Mammary microvascular endothelial cell (primary cell): ENCODE measurements at places on chromosomes 6 and 20. TPM values are rescaled to one million over a fixed set of nuclear protein-coding genes. Genes with fewer than 3 reads are reported as not detected.

The IRF4 gene
- not detected in 2 replicates for total RNA-seq

The ARHGAP18 gene
- 70.1 and 77.1 TPM in 2 replicates for total RNA-seq

The MYLK4 gene
- total RNA-seq, result 0.05 and 0.20 TPM in 2 replicates

The PTCHD4 gene
- 2.9 and 3.1 TPM in 2 replicates for total RNA-seq

The CYP24A1 gene
- total RNA-seq, result not detected in 2 replicates

The PAX1 gene
- total RNA-seq, result not detected in 2 replicates

The HMGCLL1 gene
- not detected in 2 replicates for total RNA-seq

The TTI1 gene
- 16.5 and 18.4 TPM in 2 replicates for total RNA-seq

The PHACTR1 gene
- 10.5 and 12.5 TPM in 2 replicates for total RNA-seq

The PROKR2 gene
- not detected in 2 replicates for total RNA-seq

The CRISP3 gene
- not detected in 2 replicates for total RNA-seq

The BTN1A1 gene
- not detected in 2 replicates for total RNA-seq

The OPRM1 gene
- total RNA-seq, result not detected in 2 replicates

The ADAM33 gene
- total RNA-seq, result not detected in 2 replicates

The AVP gene
- not detected in 2 replicates for total RNA-seq

The SLC32A1 gene
- total RNA-seq, result not detected in 2 replicates

The IP6K3 gene
- not detected in 2 replicates for total RNA-seq

The CPXM1 gene
- 0.20 TPM in 1 of 2 replicates, not detected in the other for total RNA-seq

The CD83 gene
- total RNA-seq, result 1.2 and 1.9 TPM in 2 replicates

The ESR1 gene
- total RNA-seq, result not detected in 2 replicates

The HCK gene
- not detected in 2 replicates for total RNA-seq

The KLHDC3 gene
- 78.0 and 86.2 TPM in 2 replicates for total RNA-seq

The GGTLC1 gene
- total RNA-seq, result not detected in 2 replicates

The CDSN gene
- total RNA-seq, result not detected in 2 replicates

The PTGIS gene
- total RNA-seq, result 0.30 and 0.33 TPM in 2 replicates

The LAMA4 gene
- 278 TPM in 2 replicates for total RNA-seq

The KCNB1 gene
- not detected in 2 replicates for total RNA-seq
